CD4-positive, alpha-beta T cell treated with Interleukin-4 for 4 hours (primary cell): ENCODE measurements at places on chromosomes 11 and 22.
A peak's percentile ranks its signal among the peaks of the same experiment; 100 is the strongest.

DNA sequence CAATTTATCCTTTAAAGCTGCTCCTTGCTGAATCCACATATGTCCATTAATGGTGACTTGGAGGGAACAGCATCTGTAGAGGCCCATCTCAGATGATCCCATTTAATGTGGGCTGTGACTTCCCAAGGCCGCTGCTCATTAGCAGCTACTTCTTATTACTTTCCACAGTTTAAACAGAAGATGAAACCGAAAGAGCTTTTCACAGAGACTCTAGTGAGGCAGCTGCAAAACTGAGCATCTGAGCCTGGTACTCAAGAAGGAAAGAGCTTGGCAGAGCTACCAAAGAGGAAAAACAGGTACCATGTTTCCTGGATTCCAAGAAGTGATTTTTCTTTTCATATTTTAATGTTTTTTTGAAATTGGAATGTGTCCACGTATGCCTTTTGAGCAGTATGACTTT is 110.5 kb upstream of the NARS2 start:
- no peak for DNase-seq

DNA sequence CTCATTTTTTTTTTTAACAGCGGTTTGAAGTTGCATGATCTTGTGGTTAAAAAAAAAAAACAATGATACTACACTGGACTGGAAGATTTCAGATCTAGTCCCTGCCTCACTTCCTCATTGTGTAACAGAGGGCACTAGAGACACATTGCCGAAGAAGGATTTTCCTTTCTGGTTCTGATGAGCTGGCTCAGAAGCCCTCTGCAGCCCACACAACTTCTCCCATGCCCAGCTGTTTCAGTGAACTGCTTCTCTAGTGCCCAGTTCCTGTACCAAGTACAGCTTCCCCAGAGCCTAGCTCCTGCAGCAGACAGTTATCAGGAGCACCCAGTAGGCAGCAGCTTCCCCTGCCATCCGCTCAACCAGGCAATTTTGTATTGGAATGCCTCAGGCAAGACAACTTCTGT is 29.5 kb upstream of the ANO5 start:
- DNase-seq: no peak

- DNase-seq: no peak
These were observed 17.5 kb upstream of the CDKN1C start for GRCh38 chr11:2902784-2903671.

DNA sequence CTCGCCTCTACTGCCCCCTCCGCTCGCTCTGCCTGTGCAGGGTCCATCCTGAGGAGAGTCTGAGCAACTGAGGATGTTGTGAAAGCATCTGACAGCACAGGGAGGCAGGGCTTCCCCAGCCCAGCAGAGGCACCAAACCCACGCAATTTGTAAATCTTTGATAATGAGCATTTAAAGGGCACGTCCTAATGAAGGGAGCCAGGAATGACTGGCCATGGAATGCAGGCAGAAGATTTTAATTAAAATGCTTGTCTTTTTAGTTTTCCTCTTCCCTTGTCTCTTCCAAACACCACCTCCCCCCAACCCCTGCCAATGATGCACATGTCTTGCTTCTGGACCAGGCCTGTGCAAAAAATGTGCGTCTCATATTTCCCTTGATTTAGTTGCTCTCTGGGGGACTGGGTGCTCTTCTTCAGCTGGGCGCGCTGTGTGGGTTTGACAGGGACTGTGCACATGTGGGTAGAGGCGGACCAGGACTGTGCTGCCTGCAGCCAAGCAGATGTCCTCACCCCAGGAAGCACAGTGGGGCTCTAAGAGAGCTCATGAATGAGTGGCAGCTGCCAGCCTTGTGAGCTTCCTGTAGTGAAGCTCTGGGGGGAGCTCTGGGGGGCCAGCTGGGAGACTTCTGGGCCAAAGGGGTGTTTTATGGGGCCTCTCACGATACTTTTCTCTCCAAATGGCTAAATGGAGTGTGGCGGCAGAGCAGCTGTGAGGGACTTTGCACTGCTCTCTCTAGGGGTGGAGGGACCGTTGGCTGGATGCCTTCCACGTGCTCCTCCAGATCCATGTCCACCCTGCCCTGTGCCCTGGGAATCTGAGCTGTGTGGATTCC is 273.5 kb downstream of the ST3GAL4 start:
- no peak for DNase-seq

- no peak for DNase-seq
These were observed 113.6 kb downstream of the MICAL2 start for GRCh38 chr11:12223771-12224536.

DNA sequence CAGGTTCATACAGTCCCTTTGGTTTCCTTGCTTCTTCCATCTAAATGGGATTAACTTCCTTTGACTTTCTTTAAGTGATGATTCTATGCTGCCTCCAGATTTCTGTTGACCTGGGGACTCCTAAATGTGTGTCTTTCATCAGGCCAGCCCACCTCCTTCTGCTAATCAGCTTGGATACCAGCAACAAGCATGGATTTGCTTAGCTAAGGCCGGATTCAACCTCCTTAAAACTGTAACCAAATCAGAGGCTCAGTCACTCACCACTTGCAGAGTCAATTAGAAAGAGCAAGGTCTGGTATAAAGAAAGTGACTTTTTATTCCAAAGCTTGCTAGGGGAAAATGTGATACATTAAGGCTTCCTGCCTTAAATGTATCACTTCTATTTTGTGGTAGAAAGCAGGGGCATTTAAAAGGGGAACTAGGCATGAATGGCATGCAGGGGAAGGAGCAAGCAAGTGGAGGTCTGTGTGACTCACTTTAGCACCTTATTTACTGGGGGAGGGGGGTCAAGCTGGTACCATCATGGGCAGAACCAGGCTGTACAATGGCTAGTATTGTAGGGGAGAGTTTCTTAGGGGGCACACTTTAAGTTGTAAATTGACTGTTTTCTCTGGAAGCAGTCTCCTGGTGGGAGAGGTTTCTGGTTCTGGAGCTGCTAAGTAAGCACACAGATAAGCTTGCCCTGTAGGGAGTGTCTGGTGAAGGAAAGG is 239.0 kb upstream of the PDGFD start:
- no peak for DNase-seq

- peak; percentile 7 for DNase-seq
These were observed 22.1 kb downstream of the LMO2 start for GRCh38 chr11:33869481-33870422.

DNA sequence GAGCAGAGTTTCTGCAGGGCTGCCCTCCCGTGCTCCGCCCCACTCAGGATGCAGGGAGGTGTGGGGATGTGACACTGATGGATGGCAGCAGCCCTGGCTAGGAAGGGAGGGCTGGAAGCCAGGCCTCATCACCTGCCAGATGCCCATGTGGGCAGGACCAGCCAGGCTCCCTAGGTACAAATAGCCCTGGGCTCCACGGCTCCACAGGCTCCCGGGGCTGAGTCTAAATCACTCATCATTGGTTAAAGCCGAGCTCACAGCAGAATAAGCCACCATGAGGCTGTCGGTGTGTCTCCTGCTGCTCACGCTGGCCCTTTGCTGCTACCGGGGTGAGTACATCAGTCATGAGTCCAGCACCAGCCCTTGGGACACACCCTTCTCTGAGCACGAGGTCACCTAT is at the start of gene SCGB1D1:
TSS of gene SCGB1D1 (plus strand) at position 206 of the 400 bp plus-strand sequence. CDS start at position 275, 69 bp downstream.
- no peak for DNase-seq

- DNase-seq: no peak
These were observed 17.6 kb downstream of the BLID start for GRCh38 chr11:122098261-122098980.

GRCh38 chr22:35470903-35471321 is 69.7 kb upstream of the RASD2 start:
- DNase-seq: no peak

GRCh38 chr11:126246636-126247035 is 22.1 kb downstream of the SRPRA start:
- no peak for DNase-seq

DNA sequence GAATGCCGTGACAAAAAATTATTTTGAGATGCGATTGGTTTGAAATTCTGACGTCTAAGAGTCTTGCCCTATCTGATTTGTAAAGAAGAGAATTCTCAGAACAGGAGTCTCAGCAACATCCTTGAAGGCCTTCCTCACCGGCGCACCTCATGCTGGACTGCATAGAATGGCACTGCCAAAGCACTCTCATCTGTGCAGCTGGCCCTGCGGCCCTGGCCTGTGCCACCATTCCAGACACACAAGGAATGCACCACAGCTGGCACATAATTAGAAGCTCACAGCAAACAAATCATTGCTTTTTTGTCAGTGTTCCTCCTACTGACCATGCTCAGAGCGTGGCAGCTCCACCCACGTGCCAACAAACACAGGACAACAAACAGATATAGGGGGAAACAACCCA is 166.0 kb downstream of the KIRREL3 start:
- DNase-seq: no peak

DNA sequence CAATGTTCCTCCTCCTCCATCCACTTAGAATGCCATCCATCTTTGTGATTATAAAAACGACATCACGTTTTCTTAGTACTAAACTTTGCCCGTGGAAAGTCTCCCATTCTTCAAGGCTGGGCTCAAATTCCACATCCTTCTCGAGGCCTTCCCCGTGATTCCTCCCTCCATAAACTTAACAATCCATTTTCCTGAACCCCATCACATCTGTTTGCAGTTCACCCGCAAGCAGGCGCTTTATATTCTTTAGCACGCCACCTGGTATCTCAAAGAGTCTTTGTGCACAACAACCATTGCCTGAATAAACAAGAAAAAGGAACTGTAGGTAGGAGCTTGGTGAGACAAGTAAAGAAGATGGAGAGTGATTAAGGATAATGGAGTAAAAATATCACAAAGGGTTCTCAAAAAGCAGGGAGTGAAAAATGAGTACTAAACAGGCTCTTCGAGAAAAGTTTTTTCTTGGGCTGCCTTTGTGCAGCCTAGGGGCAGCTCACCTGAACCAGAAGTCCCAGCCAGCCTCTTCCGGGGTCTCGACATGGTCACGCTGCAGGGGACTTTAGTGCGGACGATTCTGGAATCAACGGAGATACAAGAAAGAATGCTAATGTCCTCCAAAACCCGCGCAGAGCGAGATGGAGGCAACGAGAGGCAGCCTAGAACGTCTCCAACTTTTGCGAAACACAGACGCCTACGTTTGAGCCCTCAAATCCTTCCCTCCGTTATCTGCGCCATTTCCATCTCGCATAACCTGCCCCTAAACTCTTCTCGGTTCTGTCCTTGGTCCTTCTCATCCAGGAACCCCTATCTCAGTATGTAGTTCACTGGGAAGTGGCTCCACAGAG is 585 bp downstream of the THYN1 start:
- no peak for DNase-seq

- DNase-seq: peak; percentile 54
These were observed 5.2 kb downstream of the MAML2 start for GRCh38 chr11:96337541-96338431.

GRCh38 chr11:62961017-62961570 is 23.7 kb downstream of the SLC22A6 start:
- no peak for DNase-seq

DNA sequence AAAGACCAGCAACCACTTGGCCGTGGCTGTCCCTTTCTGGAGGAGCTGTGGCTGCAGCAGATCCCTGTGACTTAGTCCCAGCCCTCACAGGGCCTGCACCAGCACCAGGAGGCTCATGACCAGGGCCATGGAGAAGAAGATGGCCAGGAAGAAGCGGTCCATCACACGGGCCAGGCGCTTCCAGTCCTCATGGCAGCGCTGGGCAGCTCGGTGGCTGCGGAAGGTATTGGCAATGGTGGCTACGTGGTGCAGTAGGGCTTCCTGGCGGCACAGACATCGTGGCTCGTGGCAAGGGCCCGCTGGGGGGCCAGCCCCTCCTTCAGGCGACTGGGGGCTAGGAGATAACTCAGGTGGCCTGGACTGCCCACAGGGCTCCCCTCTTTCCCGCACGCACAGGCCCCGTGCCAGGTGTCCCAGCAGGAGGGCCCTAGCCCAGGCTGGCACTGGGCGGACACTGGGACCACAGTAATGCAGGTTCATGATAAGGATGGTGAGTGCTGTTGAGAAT is 5.1 kb downstream of the CHRNA10 start:
- no peak for DNase-seq

DNA sequence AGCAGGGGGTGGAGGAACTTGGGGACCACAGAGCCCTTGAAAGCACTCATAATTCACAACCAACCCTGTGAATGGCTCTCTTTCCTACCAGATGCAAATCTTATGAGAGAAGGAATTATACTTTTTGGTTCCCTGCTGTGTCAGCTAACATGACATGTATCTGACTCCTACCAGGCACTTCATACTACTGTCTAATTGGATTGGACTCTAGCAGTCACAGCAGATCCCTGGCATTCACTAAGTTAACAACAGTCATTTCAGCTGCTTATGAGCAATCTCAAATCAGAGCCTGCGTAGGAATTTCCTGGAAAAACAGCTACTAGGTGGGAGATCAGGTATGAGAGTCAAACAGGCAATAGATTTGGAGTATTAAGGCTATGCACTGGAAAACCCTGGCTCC is 11.1 kb upstream of the ENDOD1 start:
- DNase-seq: no peak

GRCh38 chr11:48103621-48104567 is 112.7 kb upstream of the OR4B1 start:
- DNase-seq: no peak

- DNase-seq: peak; percentile 71
These were observed 11.8 kb upstream of the UVRAG start for GRCh38 chr11:75802913-75803820.

DNA sequence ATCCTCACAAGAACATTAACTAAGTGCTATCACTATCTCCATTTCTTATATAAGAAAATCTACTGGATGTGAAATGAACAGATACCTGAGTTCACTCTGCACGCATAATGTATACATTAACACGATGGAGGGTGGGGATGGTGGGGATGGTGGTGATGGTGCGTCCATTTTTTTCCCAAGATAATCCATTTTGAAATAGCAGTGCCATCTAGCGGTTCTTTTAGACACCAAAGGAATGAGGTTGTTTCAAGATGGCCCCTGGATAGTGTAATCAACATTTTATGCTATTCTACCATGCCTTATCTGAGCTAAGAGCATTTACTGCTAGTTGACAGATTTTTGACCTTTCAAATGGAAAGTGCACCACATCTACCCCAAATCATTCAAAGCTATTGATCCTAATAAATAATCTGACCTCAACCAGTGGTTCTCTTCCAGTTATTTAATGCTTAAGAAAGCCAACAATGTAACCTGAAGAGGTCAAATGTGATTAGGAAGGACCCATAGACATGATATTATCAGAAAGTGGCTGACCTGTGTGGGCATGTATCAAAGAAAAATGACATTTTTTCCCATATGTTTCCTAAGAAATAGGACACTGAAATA is 714.7 kb upstream of the TENM4 start:
- no peak for DNase-seq

GRCh38 chr11:131838016-131838415 is 467.6 kb downstream of the NTM start:
- no peak for DNase-seq

- DNase-seq: no peak
These were observed 391.5 kb downstream of the SHANK2 start for GRCh38 chr11:70860888-70861287.

- no peak for DNase-seq
These were observed 18.6 kb downstream of the GLYATL1 start for GRCh38 chr11:58957922-58958321.

- no peak for DNase-seq
These were observed 37.1 kb upstream of the PPP6R3 start for GRCh38 chr11:68423481-68423880.

- DNase-seq: no peak
These were observed 10.3 kb downstream of the SRSF8 start for GRCh38 chr11:95076981-95077380.

- DNase-seq: no peak
These were observed 66.3 kb downstream of the C11orf91 start for GRCh38 chr11:33634291-33634834.

- no peak for DNase-seq
These were observed 57.8 kb upstream of the PTPN5 start for GRCh38 chr11:18849406-18849805.
